Stimulated activated CD4-positive, alpha-beta T cell treated with anti-CD3 and anti-CD28 coated beads, TNF-alpha, amount 100 ng/mL, for 48 hours (primary cell): ENCODE measurements at places on chromosomes 4 and X.

DNA sequence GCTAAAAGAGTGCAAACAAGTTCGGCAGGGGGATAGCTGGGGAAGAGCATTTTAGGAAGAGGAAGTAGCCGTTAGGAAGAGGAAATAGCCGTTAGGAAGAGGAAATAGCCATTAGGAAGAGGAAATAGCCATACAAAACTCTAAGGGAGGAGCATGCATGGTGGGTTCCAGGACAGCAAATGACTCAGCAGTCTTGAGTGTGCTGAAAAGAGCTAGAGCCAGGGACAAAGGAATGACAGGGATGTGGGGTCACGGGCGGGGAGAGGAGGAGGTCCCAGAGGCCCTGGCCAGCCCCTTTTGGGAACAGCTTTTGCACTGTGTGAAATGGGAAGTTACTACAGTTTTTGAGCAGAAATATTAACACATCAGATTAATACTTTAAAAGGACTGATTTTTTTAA, 882.6 kb downstream of the TRIML1 start:
- no peak for DNase-seq

- no peak for DNase-seq
Observed at GRCh38 chr4:40003986-40004385, 26.3 kb upstream of the PDS5A start.

DNA sequence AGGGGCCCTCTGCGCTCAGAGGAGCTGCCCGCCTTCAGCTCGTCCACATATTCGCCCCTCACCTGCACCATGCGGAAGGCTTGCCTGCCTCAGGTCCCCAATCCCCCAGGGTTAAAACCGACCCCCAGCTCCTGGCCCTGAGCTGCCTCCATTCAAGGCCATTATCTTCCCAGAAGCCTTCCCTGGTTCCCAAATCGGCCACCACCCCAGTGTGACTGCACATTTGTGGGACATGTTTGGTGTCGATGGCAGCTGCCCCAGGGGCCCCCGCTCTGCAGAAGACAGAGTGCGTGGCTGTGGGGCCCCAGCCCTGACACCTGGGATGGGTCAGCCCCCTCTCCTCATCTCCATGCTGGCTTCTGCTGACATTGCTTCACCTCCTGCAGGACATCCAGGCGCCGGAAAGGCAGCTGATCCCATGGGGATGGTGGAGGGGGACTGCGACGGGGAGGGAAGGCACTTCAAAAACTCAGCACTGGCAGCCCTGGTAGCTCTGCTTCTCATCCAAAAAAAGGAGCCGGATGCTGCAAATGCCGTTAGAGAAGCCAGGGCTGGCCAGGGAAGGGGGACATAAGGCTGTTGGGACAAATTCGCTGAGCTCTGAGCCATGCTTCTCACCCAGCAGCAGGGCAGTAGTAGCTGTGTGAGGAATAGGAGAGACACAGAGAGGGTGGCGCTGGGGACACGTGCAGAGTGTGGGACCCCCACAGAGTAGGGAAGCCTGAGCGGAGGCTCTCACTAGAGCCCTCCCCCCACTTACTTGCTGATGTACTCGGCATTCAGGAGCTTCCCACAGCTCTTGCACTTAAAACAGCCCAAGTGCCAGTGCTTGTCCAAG, 78.5 kb downstream of the ABLIM2 start:
- DNase-seq: no peak

DNA sequence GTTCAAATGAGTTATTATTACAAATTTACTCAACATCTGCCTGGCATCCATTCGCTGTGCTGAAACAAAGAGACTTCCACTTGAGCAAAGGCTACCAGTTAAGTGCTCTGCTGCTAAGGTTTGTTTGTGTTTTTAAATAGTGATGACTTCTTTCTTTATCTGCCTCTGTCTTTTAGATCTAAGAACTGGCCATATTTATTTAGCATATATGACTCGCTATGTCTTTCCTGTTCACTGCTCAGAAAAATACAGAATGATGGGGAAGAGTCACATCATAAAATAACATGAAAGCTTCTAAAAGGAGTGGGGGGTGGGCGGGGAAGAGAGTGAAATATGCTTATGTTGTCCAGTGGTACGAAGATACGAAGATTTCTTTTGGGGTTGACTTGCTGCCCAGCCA, 322.2 kb downstream of the GPAT3 start:
- no peak for DNase-seq

DNA sequence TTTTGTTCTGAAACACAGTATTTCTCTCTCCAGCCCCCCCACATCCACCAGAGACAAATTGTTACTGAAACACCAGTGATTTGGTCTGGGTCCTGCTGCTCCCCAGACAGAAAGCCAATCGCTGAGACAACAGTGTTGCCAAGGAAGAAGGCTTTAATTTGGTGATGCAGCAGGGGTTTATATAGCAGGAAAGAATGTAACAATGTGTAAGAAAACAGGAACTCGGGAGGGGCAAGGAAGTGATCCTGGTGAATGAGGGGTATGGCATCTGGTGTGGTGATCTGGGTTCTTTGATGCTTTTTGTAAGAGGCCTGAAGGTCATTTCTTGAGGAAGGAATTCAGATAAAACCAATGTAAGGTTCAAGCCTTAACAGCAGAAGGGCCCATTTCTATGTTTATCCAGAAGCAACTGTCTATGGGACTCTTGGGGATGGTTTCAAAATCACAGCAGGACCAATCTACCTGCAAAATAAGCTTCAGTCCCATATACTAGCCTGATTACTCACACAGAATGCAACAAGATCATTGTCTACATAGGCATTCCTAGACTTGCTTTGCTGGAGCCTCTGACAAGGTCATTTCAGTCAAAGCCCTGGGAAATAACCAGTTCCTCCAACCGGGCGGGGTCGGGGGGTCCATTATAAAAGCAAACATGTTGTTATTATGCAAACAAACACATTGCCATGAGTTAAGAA, 445.2 kb upstream of the ZFP42 start:
- DNase-seq: no peak
